Hematopoietic multipotent progenitor cell treated with erythropoietin and hydrocortisone succinate and interleukin-3 and kit ligand, for 4 days (in vitro differentiated cells): ENCODE measurements at places on chromosomes 3 and 15.
A peak's percentile ranks its signal among the peaks of the same experiment; 100 is the strongest.

GRCh38 chr3:32421991-32422859, 30.6 kb downstream of the CMTM7 start:
- peak; percentile 68 for DNase-seq

- DNase-seq = no peak
Measured at GRCh38 chr3:159640225-159640624, 348.4 kb upstream of the IL12A start.

DNA sequence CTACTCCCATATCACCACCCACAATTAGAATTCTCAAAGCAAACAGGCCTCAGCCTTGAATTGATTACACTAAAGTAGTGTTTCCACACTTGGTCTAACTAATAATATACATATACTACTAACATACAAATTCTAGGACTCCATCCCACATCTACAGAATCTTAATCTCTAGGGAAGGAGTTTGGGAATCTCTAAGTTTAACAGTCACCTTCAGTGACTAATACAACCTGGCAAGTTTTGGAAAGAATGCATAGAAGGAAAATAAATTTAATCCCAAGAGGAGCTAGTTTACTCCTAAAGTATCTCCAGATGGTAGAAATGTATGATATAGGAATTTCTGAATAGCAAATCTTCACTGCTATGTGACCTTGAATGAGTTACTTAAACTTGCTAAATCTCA, 9.1 kb downstream of the CLPX start:
- no peak for DNase-seq

DNA sequence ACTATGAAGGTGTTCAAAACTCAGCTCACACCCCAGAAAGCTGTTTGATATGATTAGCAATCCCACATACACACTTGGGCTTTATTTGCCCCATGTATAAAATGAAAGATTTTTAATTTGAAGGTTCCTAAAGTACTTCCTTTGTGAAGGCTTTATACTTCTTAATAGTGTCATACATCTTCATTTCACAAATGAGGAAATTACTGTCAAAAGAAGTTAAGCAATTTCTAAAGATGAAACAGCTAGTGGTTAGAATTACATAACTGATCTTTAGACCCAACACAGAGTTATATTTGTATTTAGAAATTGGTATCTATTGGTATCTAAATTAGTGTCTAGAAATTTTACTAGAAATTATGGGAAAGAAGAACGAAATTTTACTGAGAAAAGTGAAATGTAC, 7.1 kb downstream of the CD200R1 start:
- DNase-seq = peak; percentile 66

DNA sequence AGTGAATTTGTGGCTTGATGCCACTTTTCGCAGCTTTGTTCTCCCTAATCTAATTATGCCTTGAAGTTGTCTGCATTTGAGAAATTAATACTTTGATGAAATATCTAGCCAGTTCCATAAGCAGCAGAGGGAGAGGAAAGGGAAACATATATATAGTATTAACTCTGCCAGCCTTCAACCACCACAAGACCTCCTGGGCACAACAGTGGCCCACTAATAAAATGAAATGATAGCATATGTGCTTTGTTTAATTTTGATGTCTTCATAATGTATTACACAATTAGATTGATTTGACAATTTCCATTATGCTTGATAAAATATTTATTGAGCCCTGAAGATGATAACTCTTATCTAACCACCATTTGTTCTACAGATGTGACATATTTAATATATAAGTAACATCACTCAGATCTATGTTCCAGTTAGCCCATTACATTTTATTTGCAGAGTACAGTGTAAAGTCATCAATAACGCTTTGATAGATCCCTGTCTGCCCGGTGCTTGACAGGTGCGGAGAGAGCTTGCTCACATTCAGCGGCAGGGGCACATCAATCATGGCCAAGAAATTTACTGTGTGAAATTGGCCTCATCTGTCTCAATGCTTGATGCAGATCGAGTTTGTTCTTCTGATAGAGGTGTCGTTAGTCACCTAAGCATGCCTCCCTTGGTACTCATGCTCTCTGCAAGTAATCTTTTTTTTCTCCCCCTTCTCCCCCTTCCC, 187.4 kb downstream of the MECOM start:
- DNase-seq = no peak

DNA sequence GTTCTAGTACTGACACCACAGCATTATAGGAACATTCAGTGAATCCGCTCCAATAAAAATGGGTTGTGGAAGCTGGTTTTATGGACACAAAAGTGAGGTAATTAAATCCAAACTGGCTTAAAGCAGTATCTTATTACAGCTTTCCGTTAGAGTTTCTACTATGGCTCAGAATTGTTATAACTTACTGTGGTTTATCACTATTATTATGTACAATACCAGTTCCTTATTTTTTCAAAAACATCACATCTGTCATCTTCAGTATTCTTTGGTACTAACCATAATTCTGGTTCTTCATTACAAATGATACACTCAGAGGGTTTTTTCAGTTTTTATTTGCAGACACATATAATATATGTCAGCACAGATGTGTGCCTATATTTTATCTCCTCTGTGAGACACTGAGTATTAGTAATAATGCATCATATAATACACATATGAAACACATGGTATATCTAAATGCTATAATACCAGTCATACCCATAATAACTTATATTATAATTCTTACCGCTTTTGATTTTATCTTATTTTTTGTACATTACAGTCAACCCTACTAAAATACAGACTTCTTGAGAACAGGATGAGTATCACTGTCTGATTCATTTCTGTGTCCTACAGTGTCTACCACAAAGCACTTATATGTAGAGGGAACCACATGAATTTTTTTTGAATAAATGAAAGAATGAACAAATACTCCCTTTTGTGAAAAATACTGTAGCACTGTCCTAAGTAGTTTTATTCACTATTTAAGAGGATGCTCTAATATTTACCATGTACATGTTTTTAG, 39.0 kb downstream of the CMSS1 start:
- DNase-seq = no peak

GRCh38 chr3:156643729-156644389, 30.5 kb upstream of the TIPARP start:
- peak; percentile 91 for DNase-seq

DNA sequence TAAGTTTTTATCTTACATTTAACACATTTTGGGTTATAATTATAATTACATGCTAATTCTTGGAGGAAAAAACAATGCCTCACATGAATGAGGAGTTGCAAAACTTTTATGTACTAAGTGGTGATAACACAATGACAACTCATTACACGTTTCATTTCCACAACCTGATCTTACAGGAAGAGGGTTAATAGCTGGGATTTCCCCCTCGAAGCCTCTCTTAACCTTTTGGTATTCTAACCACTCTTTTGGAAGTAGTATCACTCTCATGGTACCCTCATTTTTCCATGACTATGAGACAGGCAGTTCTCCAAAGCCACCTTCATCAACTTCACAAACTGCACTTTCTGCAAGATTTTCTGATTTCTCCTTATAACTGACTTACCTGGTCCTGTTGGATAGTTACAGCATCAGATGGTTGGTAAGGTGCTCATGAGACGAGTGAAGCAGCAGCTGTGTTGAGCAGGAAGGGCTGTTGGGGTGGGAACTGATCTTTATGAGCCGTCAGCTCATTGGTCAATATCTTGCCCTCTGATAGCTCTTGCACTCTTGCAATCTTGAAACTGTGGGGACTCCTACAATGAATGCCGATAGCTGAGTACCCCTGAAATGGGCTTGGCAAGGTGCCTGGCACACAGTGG, 41.6 kb downstream of the ACAN start:
- DNase-seq = no peak

GRCh38 chr3:135097276-135097946, 302.4 kb downstream of the EPHB1 start:
- DNase-seq = no peak

- no peak for DNase-seq
Measured at GRCh38 chr3:32297366-32297765, 58.9 kb downstream of the CMTM8 start.

DNA sequence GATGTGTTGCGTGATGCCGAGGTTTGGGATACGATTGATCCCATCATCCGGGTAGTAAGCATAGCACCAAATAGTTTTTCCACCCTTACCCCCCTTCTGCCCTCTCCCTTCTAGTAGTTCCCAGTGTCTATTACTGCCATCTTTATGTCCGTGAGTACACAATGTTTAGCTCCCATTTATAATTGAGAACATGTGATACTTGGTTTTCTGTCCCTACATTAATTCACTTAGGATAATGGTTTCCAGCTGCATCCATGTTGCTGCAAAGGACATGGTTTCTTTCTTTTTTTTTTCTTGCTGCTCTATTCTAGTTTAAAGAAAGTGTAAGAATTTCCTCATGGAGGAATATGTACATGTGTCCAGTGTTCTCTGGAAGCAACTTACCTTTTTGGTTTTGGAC, 51.8 kb downstream of the NSUN3 start:
- no peak for DNase-seq

GRCh38 chr3:43019006-43019809, 40.1 kb downstream of the GASK1A start:
- DNase-seq = no peak

DNA sequence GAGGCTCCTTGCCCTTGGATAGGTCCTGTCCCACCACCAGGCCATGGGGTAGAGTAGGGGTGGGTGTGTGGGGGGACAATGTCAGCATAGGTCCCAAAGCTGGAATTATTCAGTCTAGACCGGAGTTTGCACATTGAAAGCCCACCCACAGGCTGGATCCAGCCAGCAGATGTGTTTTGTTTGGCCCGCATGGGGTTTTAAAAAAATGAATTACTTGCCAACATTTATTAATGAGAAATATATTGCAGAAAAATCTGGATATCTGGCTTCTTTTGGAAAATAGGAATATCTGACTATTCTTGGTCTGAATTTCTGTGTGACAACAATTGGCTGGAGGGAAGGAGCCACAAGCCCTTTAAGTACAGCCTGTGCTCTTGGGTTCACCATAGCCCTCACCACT, 17.3 kb upstream of the LRIG1 start:
- DNase-seq = no peak

DNA sequence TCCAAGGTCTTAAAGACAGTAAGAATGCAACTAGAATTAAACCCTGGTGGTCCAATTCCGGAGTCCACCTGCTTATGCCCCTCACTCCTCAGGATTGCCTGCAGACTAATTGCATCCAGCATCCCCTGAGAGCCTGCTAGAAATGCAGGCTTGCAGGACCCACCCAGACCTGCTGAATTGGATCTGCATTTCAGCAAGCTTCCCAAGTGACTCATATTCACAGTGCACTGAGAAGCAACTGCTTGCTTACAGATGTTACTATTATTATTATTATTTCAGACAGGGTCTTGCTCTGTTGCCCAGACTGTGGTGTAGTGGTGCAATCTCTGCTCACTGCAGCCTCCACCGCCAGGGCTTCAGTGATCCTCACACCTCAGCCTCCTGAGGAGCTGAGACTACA, 83.5 kb upstream of the VGLL4 start:
- DNase-seq = no peak

DNA sequence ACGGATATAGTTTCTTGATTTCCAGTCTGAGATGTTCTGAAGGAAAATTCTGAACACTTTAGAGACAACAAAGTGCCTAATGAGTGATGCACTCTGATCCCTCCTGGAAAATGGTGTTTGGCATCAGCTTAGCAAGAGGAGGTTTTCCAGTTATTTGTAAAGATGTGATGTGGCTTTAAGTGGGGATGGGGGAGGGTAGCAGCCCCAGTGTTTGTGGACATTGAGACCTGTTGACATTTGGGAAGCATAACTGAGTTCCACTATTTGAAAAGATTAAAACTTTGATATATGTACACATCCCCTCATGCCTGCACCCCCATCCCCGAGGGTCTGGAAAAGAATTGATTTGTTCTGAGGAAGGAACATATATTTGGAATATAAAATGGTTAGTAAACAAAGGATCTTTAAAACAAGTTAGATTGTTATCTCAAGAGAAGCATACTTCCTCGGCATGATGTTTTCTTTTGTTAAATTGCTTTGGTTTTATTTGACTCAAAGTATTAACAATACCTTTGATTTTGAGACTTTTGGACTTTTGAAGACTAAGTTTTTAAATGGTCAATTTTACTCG, 6.5 kb downstream of the IGF1R start:
- DNase-seq = no peak

DNA sequence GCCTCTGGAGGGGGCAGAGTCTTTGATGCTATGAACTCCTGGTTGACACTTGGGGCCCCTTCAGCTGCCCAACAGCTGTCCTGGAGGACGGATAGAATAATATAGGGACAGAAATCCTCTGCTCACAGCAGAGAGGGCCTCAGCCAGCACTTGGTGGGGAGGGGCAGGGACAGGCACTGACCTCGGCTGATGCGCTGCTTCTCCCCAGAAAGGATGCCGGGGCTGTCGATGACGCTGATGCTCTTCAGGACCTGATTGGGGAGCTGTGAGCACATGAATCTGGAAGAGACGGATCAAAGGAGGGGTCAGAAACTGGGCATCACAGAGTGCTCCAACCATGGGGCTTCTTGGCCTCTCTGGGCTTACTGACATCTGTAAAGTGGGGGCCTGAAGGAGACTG, 29.5 kb downstream of the EHD4 start:
- no peak for DNase-seq

DNA sequence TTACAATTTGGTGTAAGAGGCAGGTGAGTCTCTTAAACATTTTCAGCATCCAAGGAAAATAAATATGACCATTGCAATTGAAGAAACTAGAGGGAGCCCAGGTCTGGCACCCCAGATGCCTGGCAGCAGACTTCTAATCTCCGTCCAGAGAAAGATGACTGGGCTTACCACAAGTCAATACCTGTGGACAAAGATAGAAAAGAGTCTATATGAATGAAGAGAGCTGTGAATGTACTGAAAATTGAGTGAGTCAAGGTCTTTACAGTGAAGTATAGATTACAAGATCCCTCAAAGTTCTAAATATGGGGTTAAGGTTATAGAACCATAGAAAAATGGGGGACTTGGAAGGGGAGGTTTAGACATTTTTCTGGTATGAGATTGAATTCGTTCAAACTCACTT, 827.4 kb upstream of the NR2F2 start:
- no peak for DNase-seq

DNA sequence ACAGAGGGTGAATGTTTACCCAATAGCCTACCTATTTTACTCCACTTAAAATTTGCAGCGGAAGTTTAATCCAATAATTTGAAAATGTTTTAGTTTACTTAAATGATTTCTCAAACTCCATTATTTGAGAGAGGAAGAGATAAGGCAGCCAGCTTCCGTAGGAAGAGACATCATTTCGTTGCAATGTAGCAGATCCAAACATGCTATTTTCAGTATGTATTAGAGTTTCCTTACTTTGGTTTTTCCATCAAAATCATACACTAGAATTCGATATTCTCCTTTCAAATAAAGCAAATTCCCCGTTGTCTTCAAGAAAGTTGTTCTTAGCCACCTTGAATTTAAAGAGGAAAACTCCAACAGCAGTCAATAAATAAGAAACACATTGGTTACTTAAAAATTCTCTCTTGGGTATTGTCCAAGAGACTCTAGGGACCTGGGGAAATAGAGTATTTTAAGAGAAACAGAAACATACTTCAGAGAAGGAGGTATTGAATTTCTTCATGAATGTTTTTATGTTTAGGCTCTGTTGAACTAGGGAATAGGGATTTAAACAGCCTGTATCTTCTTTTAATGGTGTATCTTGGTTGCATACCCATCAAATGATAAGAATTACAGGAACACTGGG, 324.5 kb upstream of the GBE1 start:
- DNase-seq = no peak
